Ecto neural progenitor cell (in vitro differentiated cells): ENCODE measurements at places on chromosomes 12 and 14.
A peak's percentile ranks its signal among the peaks of the same experiment; 100 is the strongest.

DNA sequence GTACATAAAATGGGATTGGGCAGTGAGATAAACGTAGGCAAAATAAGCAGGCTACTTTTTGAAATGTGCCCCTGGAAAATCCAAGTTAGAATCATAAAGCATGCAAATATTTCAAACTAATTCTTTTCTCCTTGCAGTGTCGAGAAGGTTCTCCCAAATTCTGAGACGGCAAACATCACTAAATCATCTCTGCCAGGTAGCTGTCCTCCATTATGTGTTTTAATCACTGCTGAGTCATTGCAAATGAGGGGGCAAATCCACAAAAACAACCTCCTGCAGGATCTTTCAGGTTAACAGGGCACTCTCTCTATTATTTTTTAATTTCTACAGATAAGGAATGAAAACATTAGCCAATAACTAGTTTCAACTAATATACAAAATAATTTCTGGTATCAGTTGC lies 63.2 kb upstream of the RIC8B start:
- DNase-seq, result no peak

GRCh38 chr14:103594265-103594664 lies 31.5 kb downstream of the COA8 start:
- peak; percentile 77 for DNase-seq

DNA sequence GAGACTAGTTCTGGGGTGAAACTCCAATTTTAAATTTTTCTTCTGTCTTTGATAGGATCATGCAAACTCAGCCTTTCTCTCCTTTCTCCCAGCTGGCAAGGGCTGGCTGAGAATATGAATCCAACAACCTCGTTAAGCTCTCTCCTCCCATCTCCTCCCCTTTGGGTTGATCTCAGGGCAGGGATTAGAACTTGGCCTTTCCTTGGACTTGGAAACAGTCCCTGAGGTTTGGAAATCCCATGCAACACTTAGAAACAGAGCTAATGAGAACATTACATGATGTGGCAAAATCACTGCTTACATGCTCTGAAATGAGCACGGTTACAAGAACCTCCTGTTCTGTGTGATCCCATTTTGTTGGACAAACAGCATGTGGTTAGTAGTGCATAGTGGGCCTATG lies 31.6 kb downstream of the ACACB start:
- DNase-seq, result no peak

- DNase-seq, result peak; percentile 79
Measured at GRCh38 chr14:99574099-99574880, 29.7 kb downstream of the CCDC85C start.

GRCh38 chr14:88562831-88563686 lies at the start of gene ZC3H14:
ZC3H14 (plus strand) TSS chr14:88563037; CDS start chr14:88563134, 97 bp downstream.
- peak; percentile 94 for DNase-seq

GRCh38 chr14:75395862-75396261 lies 32.0 kb upstream of the JDP2 start:
- no peak for DNase-seq

DNA sequence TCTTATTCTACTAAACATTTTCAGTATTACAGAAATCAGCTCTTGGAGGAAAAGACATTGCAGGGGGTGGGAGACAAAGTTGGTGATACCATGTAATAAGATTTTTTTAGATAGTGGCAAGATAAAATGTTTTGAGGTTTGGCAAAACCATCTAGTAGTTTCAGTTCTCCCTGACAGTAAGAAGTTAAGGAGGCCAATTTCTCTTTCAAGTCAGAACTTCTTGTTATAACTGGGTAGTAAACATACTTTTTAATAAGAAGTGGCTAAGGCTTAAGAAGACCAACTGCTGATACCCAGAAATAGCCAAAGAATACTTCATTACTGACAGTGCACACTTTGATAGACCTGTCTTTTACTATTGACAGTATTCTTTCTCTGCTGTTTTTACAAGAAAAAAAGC lies 452.3 kb downstream of the DIO2 start:
- no peak for DNase-seq

GRCh38 chr14:97180304-97181200 lies 383.4 kb downstream of the VRK1 start:
- DNase-seq, result no peak

- DNase-seq, result no peak
Measured at GRCh38 chr14:82657186-82657675, 1123.6 kb upstream of the SEL1L start.

- no peak for DNase-seq
Measured at GRCh38 chr14:50260511-50260910, 29.1 kb upstream of the SOS2 start.

DNA sequence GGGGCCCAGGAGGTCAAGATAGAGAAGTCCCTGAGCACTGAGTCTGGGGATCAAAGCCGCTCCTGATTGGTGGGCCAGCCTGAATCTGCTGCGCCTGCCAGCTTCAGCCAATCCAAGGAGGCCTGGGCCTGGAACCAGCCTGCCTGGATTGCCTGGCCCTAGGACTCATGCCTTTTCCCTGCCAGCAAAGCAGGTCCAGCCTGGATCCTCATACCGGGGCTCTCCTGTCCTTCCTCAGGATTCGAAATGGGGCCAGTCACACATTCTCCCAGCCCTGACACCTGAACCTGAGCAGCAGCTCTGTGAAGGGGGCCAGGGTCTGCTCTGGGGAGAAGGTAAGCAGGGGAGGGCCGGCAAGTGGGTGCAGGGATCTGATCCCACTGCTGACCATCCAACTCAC lies 81.9 kb downstream of the NINJ2 start:
- peak; percentile 49 for DNase-seq

- no peak for DNase-seq
Measured at GRCh38 chr12:89863493-89863938, 154.9 kb upstream of the ATP2B1 start.

DNA sequence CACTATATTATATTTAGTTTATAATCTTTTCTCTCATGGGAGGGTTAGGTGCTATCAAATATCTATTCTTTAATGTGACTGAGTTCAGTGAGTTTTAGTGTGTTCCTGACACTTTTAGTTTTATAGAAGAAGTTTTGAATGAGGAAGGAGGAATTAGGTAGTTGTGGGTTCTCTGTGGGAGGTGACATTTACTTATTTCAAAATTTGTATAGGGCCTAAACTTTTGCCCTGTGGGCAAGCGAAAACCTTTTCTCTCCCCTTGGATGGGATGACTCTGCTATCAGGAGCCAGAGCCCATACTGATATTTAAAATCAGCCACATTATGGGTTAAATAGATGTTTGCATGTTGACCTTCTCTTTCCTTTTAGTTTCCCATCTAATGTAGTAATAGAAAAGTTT lies 43.6 kb downstream of the SPATS2 start:
- no peak for DNase-seq

DNA sequence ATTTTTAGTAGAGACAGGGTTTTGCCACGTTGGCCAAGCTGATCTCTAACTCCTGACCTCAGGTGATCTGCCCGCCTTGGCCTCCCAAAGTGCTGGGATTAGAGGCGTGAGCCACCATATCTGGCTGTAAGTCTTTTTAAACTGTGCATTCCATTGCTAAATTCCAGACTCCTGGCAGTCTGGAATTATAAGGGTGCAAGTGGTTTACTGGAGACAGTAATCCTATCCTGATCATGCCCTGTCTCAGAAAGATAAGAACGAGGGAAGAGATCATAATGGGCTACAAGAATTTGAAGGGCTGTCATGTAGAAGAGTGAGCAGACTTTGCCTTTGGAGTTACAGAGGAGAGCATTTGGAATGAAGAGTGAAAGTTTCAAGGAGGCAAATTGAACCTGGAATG lies 6.8 kb upstream of the SLC4A8 start:
- no peak for DNase-seq

DNA sequence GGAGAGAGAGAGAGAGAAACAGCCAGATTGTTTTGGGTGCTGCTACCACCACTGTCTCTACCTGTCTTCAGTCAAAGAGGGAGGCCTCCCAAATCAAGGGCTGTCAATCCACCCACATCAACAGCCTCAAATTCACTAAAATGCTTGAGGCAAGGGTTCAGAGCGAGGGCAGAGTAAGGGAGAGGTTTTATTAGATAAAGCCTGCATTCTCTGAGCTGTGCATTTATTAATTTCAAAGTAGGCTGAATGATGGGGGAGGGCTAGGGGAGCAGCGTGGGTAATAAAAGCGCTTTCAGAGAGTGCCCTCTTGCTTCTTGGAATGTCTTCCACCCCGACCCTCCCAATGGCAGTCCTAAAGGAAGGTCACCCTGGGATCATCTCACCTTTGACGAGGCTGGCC lies 636.5 kb upstream of the TBX3 start:
- DNase-seq, result no peak

GRCh38 chr14:76956316-76957090 lies 72.0 kb downstream of the IRF2BPL start:
- DNase-seq, result peak; percentile 89

DNA sequence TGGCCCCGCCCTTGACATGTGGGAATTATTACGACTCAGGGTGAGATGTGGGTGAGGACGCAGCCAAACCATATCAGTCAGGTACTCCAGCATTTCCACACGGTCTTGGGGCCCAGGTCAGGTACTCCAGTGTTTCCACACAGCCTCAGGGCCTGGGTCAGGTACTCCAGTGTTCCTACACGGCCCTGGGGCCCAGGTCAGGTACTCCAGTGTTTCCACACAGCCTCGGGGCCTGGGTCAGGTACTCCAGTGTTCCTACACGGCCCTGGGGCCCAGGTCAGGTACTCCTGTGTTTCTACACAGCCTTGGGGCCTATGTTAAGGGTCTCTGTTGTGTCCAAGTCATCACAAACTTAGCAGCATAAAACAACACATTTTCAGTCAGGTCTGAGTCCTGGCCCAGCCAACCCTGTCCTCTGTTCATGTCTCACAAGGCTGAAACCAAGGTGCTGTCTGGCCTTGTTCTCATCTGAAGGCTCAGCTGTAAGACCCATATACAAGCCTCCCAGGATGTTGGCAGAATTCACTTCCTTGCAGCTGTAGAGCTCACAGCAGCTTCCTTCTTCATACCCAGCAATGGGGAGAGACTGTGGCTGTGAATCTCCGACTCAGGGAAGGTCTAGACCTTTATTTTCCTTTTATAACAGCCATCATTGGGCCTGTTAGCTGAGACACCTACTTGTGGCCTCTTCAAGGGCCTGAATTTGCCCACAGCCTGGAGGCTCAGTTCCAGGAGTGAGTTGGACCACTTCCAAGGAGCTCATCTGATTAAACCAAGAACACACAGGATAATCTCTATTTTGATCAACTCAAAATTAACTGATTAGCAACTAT lies 107.6 kb upstream of the SFSWAP start:
- no peak for DNase-seq

DNA sequence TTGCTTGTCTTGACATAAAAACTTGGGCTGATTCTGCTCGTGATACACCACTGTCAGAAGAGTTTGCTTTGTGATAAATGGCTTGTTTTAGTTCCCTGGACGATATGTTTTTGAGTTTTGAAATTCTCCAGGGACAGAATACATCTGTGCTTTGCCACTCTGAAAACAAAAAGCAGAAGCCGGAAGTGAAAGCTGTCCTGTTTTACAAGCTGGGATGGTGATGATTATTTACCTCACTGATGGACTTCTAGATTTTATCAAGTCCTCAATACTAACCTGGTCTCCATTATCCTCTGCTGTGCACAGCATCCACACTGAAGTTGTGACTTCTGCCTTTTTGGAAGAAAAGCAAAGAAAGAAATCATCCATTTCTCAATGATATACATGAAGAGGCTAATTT lies 251.6 kb downstream of the TRHDE start:
- no peak for DNase-seq

GRCh38 chr12:9334041-9334692 lies 126.0 kb upstream of the PZP start:
- DNase-seq, result no peak

- DNase-seq, result no peak
Measured at GRCh38 chr14:81613341-81614045, 79.8 kb upstream of the SEL1L start.

DNA sequence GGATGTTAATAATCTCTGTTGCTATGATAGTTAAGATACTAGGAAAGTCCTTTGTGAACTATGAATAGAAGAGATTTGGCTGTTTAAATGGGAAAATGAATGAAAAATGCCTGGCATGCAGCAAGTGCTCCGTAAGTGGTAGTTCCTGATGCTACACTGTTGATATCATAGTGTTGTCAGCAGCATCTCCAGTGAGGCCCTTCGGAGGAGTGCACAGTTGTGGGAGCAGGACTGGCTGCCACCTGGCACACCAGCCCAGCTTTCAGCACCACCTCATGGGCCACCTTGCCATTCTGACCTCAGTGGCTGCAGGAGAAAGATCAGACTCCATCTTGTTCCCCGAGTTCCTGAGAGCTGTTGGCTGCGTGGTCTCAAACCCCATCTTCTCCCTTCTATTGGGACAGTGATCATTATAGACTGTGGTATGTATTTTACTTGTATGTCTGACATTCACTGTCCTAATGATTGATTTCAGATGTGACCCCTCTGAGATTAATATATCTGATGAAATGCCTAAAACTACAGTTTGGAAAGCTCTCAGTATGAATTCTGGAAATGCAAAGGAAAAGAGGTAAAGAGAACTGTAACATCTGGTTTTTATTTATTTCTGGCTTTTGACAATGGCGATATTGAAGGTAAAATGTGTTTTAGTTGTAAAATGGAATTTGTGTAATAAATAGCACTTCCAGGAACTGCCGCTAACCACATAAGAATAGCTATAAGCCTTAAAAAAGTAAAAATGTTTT lies 80.9 kb downstream of the SLC4A8 start:
- no peak for DNase-seq

GRCh38 chr14:103067231-103067954 lies 10.0 kb upstream of the CDC42BPB start:
- DNase-seq, result no peak

DNA sequence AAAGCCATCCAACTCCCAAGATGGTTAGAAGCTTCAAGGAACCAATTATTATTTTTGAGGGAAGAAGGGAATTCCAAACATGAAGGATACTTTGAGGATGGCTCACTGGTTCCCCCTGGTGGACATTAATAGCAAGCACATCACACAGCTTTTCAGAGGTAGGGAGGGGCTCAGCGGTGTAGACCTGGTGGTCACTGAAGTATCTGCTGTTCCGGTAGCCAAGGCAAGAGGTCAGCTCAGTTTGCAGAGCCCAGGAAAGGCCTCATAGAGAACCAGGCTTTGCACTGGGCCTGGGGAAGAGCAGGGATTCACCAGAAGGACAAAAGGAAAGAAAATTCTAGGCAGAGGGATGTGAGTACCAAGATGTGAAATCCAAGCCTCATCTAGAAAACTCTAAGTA lies 118.7 kb downstream of the KSR2 start:
- DNase-seq, result peak; percentile 75

DNA sequence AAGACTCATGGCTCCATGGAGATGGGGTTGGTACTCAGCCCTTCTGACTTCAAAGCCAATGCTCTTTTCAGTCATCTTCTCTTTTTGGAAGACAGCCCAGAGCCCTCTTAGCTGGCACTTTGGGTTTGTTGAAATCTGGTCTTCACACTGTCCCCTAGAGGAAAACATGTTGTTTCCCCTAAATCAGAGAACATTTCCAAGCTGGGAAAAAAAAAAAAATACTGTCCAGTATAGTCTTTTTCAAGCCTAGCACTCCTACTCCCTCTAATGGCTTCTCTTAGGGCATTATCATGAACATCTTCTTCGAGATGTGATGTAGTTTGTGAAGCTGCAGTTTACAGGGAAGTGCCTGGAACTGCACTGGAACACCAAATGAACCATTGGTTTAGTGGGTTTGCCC lies 3.0 kb upstream of the ZC3H14 start:
- DNase-seq, result no peak
